ENCODE measurements at places on chromosomes 5 and 9.
A peak's percentile ranks its signal among the peaks of the same experiment; 100 is the strongest.

DNA sequence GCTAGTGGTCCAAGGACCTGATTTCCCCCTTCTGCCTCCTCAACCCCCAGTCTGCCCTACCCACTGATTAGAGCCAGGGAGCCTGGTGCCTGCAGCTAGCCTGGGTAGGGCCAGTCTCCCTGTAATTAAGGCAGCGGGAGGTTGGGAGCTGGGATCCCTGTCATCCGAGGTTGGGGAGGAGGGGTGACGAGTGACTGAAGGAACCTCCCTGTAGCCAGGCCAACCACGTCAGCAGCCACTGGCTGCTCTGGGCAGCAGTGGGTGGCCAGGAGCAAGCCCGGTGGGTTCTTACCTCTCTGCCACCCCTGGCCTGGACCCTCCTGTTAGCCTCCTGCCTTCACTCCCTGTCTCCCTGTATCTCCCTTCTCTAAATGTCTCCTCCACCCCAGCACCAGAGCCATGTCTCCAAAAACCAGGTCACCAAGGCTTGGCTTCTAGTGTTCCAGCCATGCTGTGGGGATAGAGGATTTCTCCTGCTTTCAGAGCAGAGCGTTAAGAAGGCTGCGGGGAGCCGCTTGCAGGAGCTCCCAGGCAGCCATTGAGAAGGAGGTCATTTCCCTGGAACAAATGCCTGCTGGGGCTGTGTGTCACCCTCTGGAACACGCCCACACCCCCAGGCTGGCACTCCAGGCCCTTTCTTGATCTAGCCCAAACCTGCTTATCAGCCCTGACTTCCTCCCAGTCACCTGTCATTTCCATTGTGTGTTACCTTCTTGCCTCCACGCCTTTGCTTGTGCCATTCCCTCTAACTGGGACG, 65.0 kb upstream of the GGTA1 start:
- DNase-seq: no peak

GRCh38 chr9:35258660-35259474, 97.1 kb downstream of the UNC13B start:
- DNase-seq: peak; percentile 12

- DNase-seq: no peak
Measured at GRCh38 chr5:145345511-145346287, 489.4 kb downstream of the PRELID2 start.

DNA sequence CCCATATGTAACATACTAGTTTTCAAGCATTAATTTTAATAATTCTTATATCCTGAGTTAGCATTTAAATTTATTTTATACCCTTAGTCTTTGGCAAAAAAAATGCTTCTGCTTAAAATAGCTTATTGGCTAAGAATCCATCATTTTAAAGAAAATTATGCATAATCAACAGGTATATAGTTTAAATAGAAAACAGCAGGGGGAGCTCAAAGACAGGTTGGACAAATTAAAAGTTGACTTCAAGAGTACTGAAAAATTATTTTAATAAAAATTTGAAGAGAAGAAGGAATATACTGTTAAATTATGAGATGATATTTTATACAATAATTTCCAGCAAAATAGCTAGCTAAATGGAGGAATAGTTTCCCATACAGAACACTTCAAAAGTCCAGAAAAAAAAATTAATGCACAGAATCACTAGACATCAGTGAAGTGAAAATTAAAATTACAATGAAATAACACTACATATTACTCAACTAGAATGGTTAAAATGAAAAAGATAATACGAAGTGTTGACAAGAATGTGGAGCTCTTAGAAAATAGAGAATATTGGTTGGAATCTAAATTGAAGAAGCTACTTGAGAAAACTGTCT, 387.1 kb downstream of the PDE4D start:
- DNase-seq: no peak

DNA sequence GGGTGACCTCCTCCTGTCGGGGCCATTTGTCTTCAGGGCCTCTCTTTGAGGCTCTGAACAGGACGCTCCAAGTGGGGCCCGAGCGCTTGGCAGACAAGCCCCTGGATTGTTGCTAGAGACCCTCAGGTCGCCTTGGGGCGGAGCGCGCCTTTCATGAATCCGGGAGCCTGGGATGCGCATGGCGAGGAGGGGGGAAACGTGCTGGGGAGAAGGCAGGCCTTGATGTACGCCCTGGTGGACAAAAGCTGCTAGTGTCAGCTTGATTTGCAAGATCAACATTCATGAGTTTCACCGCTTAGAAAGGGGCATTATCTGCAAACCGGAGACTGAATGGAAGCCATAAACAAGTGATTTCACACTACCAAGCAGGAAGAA, 226.3 kb downstream of the SMARCA2 start:
- DNase-seq: no peak

DNA sequence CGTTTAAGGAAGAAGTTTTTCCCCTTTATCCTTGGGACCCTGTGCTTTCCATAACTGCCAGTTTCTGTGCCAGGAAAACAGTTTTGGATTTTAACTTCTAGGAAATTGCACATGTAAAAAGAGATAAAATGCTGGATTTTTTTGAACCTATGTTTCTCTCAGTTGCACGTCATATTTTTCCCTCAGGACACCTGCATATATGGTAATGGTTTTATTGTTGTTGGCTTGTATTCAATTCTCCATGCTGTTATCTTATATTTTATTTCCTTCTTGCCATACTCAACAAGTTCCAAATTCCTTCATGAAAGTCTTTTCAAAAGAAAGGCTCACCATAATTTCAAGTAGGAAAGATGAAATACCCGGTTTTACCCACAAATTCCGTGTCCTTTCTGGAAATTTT, 7.9 kb upstream of the ADAMTSL1 start:
- DNase-seq: no peak

GRCh38 chr5:52043543-52043942, 660.3 kb downstream of the ISL1 start:
- DNase-seq: no peak

DNA sequence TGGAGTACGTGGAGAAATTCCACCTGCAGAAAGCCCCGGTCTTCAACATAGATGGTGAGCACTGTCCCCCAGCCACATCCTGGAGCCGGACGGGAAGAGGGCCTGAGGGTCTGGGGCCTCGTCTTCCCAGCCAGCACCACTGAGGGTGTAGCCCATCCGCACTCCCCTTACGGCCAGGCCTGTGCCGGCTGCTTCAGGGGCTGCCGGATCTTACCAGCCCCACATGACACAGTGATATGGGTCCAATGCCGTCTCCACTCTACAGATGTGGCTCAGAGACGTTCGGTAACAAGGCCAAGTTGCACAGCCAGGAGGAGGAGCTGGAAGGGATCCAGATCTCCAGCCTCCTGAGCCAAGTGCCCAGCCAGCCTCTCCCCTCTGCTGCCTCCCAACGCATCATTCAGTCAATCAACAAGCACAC, 21.3 kb downstream of the GLT6D1 start:
- DNase-seq: no peak

DNA sequence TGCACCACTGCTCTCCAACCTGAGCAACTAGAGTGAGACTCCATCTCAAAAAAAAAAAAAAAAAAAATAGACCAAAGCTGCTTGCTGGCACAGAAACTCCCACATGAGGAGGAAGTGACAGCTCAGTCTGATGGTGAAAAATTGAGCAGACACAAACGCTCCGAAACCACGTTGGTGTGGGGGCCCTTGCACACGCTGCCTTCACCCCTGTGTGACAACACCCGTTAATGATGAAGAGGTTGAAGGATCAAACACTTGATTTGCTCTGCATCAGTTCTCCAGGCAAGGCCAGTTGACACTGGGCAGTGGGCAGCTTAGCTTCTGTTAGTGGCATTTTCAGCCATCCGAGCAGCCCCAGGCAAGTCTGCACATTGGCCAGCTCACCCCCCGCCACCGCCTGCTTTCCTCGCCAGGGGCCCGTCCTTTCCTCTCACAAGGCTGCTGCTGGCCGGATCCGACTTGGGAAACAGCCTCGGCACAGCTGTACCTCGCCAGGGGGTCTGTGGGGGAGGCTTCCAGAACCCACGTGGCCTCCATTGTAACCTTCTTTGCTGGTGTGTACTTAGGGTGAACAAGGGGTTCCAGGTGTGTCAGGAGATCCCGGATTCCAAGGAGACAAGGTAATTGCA, 79.8 kb downstream of the COL27A1 start:
- no peak for DNase-seq

DNA sequence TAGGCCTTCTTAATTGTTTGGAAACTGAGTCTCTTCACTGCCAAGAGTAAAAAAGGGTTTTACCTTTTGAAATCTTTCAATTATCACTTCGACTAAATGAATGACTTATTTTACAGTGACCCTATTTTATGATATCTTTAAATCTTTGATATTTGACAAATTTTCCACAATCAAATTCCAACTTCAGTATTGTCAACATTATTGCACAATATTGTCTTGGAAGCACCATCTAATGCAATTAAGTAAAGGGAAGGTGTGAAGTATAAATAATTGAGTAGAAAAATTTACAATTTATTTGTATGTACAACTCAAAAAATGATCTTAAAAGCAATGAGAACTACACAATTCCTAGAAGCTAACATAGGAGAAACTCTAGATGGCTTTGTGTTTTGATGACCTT, 49.2 kb downstream of the GABRA6 start:
- no peak for DNase-seq

GRCh38 chr5:55896663-55897062, 45.5 kb downstream of the IL31RA start:
- DNase-seq: no peak

GRCh38 chr5:41600731-41601130, 90.3 kb upstream of the PLCXD3 start:
- DNase-seq: no peak

- DNase-seq: no peak
Measured at GRCh38 chr5:89128906-89129625, 246.1 kb upstream of the MEF2C start.

- no peak for DNase-seq
Measured at GRCh38 chr9:137188086-137188489, 272 bp downstream of the ANAPC2 start.

GRCh38 chr9:69818750-69819345, 1.8 kb upstream of the CFAP95 start:
- DNase-seq: no peak

- DNase-seq: no peak
Measured at GRCh38 chr9:1267581-1267980, 217.4 kb downstream of the DMRT2 start.

GRCh38 chr5:79834754-79835714, 145.4 kb downstream of the CMYA5 start:
- DNase-seq: no peak

GRCh38 chr9:136311051-136312008, 7.4 kb upstream of the CCDC187 start:
- DNase-seq: no peak

- no peak for DNase-seq
Measured at GRCh38 chr5:66538126-66538525, 58.1 kb upstream of the MAST4 start.

DNA sequence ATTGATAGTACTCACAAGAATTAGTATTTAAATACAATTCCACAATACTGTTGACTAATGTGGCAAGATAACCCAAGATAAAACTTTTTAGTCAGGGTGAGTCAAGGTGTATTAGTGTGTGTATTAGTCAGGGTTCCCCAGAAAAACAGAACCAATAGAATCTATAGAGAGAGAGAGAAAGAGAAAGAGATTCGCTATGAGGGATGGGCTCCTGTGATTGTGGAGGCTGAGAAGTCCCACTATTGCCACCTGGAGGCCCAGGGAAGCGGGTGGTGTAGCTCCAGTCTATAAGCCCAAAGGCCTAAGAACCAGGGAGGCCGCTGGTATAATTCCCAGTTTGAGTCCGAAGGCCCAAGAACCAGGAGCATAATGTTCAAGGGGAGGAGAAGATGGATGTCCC, 10.0 kb upstream of the SHISAL2B start:
- DNase-seq: no peak

DNA sequence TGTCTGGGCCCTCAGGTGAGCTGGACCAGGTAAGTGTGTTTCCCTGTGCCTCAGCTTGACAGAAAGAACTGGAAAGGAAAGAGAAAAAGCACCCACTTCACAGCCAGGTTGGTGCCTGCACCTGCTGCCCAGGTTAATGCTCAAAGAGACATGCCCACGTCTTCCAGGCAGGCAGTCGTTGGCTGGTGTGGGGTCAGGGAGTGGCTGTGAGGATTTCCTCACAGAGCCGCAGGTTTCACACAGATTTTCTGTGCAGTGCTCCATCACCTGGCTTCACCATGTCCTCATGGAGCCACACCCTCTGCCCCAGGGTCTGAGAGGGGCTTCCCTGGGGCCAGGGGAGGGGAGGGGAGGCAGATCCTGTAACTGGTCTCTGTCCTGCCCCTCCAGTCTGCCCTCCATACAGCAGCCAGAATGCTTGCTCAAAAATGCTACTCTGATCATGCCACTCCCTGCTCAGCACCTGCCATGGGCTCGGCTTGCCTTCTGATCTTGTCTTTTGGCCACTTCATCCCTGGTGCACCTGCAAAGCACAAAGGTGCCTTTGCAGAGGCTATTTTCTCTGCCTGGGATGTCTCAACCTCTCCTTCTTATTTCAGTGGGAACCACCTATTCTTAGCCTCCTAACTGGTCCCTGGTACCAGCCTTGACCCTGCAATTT, 82.5 kb upstream of the UBTD2 start:
- no peak for DNase-seq

GRCh38 chr9:79858508-79858907, 286.7 kb downstream of the TLE4 start:
- DNase-seq: no peak

- DNase-seq: peak; percentile 40
Measured at GRCh38 chr5:43555895-43556606, 826 bp downstream of the PAIP1 start.

- DNase-seq: no peak
Measured at GRCh38 chr9:124010303-124010664, 1.3 kb upstream of the LHX2 start.

DNA sequence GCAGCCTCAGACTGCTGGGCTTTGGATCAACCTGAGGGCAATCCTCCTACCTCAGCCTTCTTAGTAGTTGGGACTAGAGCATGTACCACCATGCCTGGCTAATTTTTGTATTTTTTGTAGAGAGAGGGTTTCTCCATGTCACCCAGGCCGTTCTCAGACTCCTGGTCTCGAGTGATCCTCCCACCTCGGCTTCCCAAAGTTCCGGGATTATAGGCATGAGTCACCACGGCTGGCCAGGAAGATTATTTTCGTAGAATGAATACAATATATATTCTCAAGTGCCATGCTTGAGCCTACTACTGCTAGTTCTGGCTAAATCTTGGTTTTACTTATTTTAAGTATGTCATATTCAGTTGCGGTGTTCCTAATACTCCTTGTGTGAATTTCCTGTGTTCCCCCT, 88.2 kb upstream of the CLINT1 start:
- DNase-seq: no peak

DNA sequence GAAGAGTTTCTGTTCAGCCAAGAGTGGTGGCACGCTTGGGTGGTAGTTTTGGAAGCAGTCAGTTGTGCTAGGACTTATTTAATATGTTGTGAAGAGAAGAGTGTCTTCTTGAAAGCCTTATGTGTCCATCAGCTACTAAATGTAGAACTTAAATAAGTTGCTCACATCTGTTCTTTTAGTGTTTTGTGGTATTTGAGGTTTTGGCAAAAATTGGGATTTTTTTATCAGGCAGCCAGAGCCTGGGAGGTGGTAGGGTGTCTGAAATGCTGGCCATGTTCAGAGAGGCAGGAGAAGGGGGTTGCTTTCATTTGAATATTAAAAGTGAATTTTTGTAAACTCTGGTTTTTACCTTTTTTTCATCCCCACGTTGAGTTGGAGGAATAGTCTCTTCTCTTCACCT, 24.2 kb upstream of the ZBTB34 start:
- DNase-seq: no peak
